SK-N-MC (cell line): ENCODE measurements at places on chromosomes 1 and 21.

DNA sequence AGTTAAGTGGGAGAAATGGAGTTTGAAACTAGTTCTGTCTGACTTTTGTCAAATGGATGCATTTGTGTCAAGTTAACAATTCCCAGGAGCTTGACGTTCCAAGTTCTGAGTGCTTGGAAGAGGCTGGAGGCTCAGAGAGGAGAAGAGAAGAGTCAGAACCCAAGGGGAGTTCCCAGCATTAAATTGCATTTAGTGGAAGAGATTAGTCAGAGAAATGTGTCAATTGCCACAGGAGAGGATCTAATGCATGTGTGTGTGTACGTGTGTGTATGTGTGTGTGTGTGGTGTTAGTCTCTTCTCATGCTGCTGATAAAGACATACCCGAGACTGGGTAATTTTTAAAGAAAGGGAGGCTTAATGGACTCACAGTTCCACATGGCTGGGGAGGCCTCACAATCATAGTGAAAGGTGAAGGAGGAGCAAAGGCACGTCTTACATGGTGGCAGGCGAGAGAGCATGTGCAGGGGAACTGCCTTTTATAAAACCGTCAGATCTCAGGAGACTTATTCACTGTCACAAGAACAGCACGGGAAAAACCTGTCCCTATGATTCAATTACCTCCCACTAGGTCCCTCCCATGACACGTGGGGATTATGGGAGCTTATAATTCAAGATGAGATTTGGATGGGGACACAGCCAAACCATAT, 101.5 kb upstream of the TMEM51 start:
- no peak for DNase-seq

DNA sequence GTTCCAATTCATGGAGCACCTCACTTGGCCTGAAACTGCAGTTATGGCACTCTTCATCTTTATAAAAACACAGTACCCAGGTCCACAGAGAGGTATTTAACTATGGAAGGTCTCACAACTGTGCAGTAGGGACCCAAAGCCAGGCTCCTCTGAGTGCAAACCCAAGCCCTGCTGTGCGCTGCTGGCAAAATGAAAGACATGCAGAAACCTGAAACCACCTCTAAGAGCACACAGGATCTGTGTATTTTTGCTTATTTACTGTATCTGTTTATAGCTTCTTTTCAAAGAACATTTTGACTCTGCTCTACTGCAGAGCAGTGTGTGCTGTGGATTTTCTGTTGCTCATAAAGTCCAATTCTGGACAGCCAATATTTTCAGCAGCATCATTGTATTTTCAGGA, 166.6 kb downstream of the DSCAM start:
- no peak for DNase-seq

GRCh38 chr21:37670883-37671282, 245.4 kb downstream of the KCNJ6 start:
- no peak for DNase-seq

DNA sequence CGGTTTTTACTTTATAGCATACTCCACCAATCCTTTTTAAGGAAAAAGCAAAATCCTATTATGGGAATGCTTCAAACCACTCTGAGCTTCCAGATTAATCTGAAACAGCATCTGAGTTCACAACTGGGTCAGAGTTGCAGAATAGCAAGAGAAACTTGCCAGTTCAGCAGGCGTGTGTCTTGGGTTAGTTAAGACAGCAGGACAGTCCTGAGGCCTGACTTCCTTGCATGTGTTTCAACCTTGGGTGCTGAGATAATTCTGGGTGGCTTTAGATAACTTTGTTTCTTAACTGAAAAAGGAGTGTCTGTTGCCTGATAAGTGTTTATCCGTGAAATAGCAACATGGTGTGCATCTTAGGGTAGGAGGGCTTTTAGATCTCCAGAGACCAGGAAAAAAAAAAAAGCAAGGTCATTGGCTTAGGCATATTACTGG, 169.2 kb downstream of the DHRS3 start:
- no peak for DNase-seq

GRCh38 chr1:243587823-243588560, 262.1 kb downstream of the AKT3 start:
- DNase-seq, result no peak

GRCh38 chr1:2166254-2166653, 28.3 kb downstream of the FAAP20 start:
- no peak for DNase-seq

DNA sequence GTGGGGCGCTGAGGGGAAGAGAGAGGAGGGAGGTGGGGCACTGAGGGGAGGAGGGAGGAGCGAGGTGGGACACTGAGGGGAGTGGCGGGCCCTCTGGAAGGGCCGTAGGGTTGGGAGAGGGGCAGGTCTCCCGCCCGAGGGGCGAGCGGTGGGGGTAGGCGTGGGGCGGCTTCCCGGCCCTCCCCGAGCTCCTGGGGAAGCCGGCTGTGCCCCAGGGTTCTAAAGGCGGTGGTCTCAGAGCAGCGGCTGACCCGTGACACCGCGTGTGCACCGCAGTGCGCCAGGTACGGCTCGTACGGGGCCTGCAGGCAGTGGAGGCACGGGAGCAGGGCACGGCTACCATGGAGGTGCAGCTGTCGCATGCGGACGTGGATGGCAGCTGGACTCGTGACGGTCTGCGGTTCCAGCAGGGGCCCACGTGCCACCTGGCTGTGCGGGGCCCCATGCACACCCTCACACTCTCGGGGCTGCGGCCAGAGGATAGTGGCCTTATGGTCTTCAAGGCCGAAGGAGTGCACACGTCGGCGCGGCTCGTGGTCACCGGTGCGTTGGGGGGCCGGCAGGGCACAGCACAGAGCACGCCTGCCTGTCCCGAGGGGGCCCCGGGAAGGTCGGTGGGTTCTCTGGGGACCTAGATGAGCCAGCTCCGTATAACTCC, 68.5 kb downstream of the OBSCN start:
- DNase-seq, result no peak

DNA sequence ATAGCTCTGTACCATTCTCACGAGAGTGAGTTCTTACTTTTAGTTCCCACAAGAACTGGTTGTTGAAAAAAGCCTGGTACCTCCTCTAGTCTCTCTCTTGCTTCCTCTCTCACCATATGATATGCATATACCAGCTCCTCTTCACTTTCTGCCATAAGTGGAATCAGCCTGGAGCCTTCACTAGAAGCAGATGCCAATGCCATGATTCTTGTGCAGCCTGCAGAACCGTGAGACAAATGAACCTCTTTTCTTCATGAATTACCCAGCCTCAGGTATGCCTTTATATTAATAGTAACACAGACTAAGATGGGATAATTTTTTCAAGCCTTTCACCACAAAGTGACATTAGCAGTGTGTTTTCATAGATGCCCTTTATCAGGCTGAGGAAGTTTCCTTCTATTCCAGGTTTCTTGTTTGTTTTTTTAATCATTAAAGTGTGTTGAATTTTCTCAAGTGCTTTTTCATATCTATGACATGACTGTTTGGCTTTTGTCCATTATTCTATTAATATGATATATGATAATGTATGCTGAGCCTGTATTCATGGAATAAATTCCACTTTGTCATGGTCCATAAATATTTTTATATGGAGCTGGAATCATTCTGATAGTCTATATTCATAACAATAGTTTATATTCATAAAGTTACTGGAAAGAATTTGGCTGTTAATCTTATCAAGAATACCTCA, 40.7 kb upstream of the C1orf185 start:
- no peak for DNase-seq

DNA sequence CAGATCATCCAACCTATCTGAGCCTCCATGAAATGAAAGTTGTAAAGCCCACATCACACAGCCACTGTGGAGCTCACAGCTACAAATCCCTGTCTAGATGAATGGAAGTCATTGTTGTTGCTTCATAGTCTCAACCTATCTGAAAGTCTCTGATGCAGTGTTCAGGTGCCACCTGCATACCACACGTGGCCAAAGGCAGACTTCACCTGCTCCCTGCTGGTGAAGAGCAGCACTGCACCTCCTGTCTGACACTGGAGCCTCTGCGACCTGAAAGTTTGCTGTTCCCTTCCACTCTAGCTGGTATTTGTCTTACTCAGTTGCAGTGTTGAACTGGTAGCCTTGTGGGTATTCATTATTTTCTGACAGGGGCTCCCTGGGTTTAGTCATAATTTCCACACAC, 18.4 kb downstream of the LORICRIN start:
- DNase-seq, result no peak

GRCh38 chr1:20426371-20426770, 59.6 kb downstream of the CAMK2N1 start:
- no peak for DNase-seq

- DNase-seq, result no peak
Observed at GRCh38 chr1:227844320-227845146, 29.1 kb downstream of the PRSS38 start.

DNA sequence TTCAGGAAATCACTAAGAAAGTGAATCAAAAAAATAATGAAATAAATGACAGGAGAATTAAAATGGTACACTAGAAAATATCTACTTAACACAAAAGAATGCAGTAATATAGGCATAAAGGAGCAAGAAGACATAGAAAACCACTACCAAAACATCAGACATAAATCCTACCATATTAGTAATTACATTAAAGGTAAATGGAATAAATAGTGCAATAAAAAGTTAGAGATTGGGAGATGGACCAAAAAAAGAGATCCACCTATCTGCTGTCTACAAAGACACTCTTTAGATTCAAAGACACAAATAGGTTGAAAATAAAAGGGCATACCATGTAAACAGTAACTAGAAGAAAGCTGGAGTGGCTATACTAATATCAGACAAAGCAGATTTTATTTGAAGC, 167.0 kb upstream of the SAMSN1 start:
- no peak for DNase-seq

DNA sequence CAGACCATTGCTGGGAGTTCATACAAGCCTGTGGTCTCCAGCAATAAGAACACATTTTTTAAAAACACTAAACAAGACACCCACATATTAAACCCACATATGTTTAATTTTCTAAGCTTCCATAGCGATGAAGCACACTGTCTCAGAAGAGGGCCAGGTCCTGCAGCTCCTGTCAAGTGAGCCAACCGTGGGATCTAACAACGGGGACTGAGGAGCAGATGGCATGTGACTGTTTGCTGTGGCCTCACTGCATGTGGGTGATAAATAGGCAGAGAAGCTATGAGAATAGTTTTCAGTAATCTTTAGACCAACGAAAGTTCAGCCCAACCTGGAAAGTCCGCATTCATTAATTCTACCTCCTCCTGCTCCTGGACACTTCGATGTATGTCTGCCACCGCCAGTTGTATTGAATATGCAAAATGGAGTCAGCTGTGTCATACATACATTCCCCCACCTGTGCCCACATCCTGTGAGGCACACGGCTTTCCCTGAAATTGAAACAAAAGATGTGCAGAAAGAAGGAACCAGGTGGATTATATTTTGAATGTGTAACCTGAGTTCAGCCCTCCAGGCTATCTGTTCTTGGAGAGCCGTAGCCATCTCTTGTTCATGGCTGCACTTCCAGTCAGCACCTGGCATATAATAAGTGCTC, 88.2 kb downstream of the MIS18A start:
- DNase-seq, result no peak

GRCh38 chr1:162822391-162823200, 32.1 kb downstream of the HSD17B7 start:
- DNase-seq, result no peak

GRCh38 chr1:184971522-184972265, 2.6 kb downstream of the NIBAN1 start:
- no peak for DNase-seq

- no peak for DNase-seq
Observed at GRCh38 chr1:153466908-153467307, 6.5 kb upstream of the S100A7 start.

- DNase-seq, result no peak
Observed at GRCh38 chr1:115301438-115302020, 36.5 kb downstream of the NGF start.

DNA sequence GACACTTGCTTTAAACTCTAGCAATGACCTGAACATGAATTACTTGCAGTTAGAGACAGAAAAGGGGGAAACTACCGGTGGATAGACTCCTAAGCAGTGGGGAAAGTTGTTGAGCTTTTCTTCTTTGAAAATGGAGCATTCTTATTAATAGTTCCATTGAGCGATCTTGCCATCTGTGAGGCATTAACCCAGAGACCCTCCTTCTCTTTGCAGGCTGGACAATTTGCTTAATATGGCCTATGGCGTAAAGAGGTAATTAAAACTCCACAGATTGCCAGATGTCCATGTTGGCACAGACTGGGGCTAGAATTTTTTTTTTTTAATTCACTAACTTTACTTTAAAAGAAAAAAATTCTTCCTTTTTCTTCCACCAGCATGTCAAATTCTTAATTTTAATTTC, 88.5 kb downstream of the ELAVL4 start:
- DNase-seq, result no peak

DNA sequence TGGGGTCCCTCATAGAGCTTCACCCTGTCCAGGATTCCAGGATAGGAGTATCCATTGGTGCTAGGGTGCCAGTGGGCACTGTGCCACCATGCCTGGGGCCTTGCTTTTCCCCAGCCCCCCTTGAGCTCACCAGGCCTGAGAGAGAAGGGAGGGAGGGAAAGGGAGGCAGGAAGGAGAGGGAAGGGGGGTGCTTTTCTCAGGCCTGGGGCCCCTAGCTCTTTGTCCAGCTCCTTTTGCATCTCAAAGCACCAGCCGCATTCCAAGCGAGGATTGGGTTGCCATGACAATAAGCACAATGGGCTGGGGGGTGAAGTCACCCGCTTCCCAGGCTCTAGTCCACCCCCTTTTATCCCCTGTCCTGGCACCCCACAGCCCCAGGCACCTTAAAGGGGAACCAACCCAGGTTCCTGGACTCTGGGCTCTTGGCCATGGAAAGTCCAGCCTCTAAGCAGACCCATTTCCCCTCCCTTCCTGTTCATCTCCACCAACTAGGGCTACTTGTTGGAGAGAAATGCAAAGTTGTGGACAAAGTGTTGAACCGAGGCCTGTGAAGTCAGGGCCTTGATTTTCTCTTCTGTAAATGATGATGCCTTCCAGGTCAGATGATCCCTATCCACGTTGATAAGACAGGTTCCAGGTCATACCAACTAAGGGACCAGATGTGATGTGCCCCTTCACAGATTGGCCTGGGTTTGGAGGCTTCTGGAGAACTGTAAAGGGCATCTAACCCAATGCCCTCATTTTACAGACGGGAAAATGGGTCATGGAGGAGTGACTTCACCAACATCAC, 11.4 kb downstream of the THBS3 start:
- DNase-seq, result no peak

- no peak for DNase-seq
Observed at GRCh38 chr1:13661539-13661938, 38.4 kb upstream of the PRDM2 start.

DNA sequence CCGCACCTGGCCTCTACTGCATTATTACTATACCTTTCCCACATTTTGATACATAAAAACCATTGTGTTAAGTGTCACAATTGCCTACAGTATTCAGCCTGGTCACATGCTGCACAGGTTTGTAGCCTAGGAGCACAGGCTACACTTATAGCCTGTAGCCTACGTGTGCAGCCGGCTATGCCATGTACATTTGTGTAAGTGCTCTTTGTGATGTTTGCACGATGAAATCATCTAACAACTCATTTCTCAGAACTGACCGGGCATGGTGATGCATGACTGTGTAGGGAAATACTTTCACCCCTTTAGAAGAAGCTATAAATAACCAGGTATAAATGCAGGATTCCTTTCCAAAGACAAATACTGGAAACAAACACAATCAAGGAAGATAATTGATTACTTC, 12.1 kb downstream of the ERG start:
- no peak for DNase-seq
